ENCODE measurements at places on chromosomes 2 and 18.

DNA sequence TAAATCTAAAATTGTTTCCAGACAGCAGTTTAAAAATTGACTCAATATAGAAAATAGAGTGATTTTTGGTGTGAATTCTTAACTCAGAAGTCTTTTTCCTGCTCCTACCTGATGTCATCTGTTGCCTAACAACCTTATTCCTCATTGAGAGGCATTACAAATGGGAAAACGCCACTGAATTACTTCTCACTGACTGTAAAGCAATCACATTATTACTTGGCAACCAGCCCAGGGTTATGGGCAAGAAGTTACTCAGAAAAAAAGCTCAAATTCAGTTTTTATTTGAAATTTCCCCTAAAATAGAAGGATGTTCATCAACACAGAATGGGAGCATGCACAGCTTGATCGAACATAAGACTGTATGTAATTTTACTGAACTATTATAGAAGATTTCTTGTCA, 201.8 kb upstream of the GULP1 start:
- DNase-seq: peak; percentile 50

DNA sequence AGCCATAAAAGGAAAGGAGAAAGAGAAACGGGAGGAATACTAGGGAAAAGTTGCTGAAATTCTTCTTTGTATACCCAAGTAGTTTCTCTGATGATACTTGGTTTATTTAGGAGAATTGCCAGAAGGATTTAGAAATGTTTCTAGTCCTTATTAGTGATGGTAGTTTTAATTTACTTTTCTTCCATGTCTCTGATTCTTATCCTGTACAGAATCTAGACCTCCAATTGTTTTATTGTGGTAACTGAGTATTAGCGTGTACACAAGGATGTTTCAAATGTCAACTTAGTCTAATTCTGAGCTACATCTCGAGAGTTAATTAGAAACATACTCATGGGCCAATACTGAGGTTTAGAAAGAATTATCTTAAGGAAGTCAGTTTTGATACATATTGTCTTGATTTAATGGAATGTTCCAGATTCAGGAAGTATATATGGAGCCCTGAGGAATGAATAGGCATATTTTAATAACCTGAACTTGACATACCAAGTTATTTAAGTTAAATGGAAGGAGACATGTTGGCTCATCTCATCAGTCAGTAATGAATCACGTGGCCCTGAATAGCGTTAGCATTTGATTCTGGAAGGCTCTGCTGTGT, 219.6 kb downstream of the LTBP1 start:
- DNase-seq: no peak

DNA sequence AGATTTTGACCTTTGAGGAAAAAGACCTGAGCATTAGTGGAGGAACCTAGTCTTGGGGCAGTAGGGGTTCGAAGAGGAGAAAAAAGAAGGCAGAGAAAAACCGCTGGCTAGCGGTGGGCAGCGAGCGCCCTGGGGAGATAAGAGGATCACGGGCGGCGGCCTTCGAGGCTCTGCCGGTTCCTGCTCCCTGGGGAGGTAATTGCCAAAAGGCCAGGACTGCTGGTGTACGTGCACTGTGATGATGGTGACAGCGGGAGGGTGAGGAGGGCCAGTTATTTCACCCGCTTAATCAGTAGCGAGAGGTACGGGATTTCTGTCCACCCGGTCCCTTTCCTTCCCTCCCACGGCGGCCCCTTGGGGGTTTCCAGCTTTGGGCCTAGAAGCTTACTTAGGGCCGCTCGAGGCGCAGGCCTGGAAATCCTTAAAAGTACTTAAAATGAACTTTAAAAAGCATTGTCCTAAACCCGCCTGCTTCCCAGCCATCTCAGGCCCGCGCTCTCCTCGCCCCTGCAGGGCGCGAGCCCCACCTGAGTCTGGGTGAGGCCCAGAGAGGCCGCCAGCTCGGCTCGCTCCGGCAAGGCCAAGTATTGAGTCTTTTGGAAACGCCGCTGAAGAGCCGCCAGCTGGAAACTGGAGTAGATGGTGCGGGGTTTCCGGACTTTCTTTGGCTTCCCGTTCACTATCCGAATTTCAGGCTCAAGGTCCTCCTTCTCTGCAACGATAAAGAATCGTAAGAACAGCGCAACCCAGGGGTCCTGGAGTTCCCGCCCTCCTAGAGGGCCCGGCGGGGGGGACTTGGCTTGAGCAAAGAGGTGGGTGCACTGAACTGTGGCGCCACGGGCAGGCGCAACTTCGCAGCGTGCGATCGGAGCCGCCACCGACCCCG, 1.5 kb downstream of the DLX2 start:
- peak; percentile 26 for DNase-seq

DNA sequence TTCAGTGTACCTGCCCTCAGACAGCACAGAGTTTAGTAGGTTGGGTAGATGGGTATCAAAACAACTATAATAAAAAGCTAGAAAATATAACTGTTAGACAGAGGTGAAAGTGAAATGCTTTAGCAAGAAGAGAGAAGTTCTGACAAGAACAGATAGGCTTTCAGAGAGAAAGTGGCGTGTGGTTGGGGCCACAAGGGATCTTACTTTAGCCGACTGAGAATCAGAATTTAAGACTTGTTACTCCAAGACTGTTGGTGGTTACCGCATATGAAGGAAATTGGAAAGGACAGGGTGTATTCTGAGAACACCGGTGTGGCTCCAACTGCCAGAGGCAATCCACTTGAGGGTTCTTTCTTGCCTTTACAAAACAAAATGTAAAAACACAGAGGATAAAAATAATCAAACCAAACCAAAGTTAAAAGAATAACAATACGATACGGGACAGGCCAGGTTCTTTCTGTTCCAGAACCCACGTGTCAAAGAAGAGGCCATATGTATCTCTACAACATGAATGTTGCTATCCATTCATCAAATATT, 44.4 kb upstream of the AGPS start:
- DNase-seq: no peak

Measured in NCI-H446 (cell line).